ENCODE measurements at places on chromosomes 5 and 9.
A peak's percentile ranks its signal among the peaks of the same experiment; 100 is the strongest.

- no peaks in the 10 kb centered on the region for H3K27me3 ChIP-seq
- H3K4me1 ChIP-seq = peaks cover 24% of the 10 kb centered on the region
- DNase-seq = no peak
- H3K27ac ChIP-seq = no peak overlapping the region
Measured at GRCh38 chr5:108280248-108280647, 101.7 kb downstream of the FBXL17 start.

DNA sequence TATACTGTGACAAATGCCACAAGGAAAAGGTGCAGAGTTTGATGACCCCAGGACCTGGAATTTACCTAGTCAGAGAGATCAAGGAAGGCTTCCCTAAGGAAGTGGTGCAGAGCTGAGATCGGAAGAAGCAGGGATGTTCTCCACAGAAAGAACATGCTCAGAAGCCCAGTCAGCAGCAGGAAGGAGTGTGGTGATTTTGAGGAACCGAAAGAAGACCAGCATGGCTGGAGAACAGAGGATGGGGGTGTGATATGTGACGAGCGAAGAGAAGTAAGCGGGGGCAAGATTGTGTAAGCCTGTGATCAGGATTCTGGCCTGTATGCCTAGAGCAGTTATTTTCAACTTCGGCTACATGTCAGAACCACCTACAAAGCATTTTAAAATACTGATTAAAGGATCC is 18.7 kb upstream of the PIK3R1 start:
- DNase-seq = no peak
- no peak overlapping the region for H3K4me3 ChIP-seq
- H3K36me3 ChIP-seq = no peaks in the 10 kb centered on the region
- no peak overlapping the region for H3K27ac ChIP-seq
- no peaks in the 10 kb centered on the region for H3K4me1 ChIP-seq

DNA sequence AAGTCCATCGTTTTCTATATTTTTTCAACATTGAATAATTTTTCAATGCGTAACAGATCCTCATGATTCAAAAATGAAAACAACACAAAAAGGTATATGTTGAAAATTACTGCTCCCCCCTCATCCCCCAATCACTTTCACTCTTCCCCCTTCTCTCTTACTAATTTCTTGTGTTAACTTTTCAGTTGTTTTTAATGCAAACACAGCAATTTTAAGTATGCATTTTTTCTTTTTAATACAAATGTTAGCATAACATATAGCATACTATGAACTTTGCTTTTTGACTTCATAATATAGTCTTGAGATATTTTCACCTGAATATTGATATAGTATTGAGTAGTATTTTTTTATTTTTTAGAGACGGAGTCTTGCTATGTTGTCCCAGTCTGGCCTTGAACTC is 41.1 kb upstream of the CAMK4 start:
- H3K27me3 ChIP-seq = no peaks in the 10 kb centered on the region
- DNase-seq = no peak
- no peak overlapping the region for H3K4me3 ChIP-seq
- no peaks in the 10 kb centered on the region for H3K36me3 ChIP-seq
- no peaks in the 10 kb centered on the region for H3K4me1 ChIP-seq

DNA sequence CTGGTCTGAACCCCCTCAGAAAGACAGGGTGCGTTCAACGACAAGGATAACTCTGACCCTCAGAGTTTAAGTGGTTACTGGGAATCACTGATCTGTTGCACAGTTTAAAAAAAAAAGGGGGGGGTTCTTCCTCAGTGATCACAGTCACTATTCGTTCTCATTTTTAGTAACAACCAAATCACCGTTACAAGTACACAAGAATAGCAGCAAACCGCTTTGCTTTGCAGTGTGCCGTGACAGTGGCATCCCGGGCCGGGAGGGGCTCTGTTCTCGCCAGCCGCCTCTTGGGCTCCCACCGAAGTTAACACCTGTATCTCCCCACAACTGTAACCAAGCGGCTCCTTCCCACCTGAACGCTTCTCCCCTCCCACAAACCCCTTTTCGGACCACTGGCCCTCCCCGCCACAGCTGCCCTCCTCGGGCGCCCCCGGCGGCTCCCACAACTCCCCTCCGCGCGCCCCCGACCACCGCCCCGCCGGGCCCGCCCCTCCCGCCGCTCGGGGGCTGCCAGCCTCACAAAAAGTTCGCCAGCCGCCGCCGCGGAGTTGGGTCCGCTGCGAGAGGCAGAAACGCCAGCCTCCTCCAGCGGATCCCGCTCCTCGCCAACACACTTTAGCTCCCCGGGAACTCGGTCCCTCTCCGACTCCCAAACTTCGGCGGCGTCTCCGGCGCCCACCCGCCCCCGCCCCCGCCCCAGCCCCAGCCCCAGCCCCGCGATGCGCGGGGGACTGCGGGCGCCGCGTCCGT is 1.2 kb downstream of the SSBP2 start:
- H3K4me3 ChIP-seq = peak overlapping the region; percentile 97
- peaks cover 36% of the 10 kb centered on the region for H3K4me1 ChIP-seq
- no peaks in the 10 kb centered on the region for H3K36me3 ChIP-seq
- H3K27ac ChIP-seq = peak overlapping the region; percentile 99

DNA sequence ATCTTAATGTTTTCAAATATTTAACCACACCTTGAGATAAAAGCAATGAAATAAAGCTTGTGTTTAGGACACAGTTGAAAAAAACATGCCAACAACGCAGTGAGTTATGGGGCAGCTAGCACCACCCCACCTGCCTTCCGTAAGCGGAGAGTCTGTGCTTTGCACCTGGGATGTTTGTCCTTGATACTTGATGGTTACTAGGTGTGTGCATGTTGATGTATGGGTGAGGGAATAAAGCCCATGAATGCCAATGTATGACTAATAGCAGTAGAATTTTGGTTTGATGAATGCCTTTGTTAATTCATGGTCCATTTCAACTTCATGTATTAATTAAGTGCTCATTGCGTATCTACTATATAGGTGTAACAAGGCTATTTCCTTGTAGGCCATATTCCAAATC is 74.0 kb downstream of the PCSK5 start:
- H3K4me1 ChIP-seq = peaks cover 20% of the 10 kb centered on the region
- no peaks in the 10 kb centered on the region for H3K27me3 ChIP-seq
- H3K4me3 ChIP-seq = no peak overlapping the region

GRCh38 chr5:100904259-100904861 is 1.3 kb upstream of the ST8SIA4 start:
- H3K4me3 ChIP-seq = peak overlapping the region; percentile 62
- DNase-seq = peak; percentile 81
- H3K4me1 ChIP-seq = peaks cover 35% of the 10 kb centered on the region
- no peaks in the 10 kb centered on the region for H3K36me3 ChIP-seq

GRCh38 chr5:139105621-139106071 is 92.5 kb downstream of the SIL1 start:
- peaks cover 34% of the 10 kb centered on the region for H3K4me1 ChIP-seq
- DNase-seq = no peak
- H3K27me3 ChIP-seq = no peaks in the 10 kb centered on the region
- H3K4me3 ChIP-seq = no peak overlapping the region

GRCh38 chr9:94668928-94669729 is 29.8 kb upstream of the FBP1 start:
- no peak for DNase-seq
- H3K27ac ChIP-seq = no peak overlapping the region
- peaks cover 6% of the 10 kb centered on the region for H3K4me1 ChIP-seq
- no peak overlapping the region for H3K4me3 ChIP-seq
- H3K36me3 ChIP-seq = no peaks in the 10 kb centered on the region
- no peaks in the 10 kb centered on the region for H3K27me3 ChIP-seq

DNA sequence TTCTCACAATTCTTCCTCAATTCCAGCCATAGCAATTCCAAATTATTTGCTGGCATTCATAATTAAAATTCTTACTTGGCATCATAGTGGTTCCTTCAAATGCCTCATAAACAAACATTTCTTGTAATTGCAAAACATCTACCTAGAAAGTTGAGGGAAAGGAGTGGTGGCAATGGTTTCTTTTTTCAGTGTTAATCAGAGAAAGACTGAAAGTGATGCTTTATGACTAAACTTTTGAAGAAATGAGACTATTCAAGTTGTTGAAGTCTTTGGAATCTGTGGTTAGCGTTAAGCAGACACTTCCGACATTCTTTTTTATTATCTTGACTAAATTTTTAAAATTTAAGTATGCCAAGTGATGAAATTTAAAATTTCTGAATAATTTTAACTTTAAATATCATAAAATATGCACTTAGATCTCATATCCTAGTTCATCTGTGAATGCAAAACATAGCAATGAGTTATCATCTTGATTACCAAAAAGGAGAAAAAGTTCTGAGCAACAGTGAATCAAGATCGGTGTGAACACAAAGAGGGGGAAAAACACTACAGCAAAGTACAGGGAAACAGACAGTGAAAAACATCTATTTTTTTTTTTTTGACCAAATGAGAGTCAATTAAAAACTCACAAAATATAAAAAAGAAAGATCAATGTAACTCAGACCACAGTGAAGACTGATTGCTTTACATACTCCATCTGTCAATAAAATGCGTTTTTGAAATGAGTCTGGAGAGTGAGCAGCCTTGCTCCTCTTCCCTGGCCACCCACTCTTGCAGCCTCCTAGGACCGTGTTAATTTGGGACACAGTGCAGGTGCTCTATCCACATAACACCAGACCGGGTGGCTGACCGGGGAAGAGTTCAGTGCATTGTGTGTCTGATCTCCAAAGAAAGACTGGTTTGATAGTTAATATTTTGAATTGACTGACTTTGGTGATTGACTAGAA is 20.6 kb upstream of the IL7R start:
- no peaks in the 10 kb centered on the region for H3K27me3 ChIP-seq
- no peaks in the 10 kb centered on the region for H3K4me1 ChIP-seq
- H3K27ac ChIP-seq = no peak overlapping the region
- H3K4me3 ChIP-seq = no peak overlapping the region
- H3K36me3 ChIP-seq = no peaks in the 10 kb centered on the region

- H3K36me3 ChIP-seq = no peaks in the 10 kb centered on the region
- no peaks in the 10 kb centered on the region for H3K4me1 ChIP-seq
- H3K27me3 ChIP-seq = no peaks in the 10 kb centered on the region
Measured at GRCh38 chr9:103371152-103371551, 376.0 kb downstream of the CYLC2 start.

- H3K36me3 ChIP-seq = no peaks in the 10 kb centered on the region
- H3K4me1 ChIP-seq = peaks cover 4% of the 10 kb centered on the region
- no peak for DNase-seq
- no peak overlapping the region for H3K4me3 ChIP-seq
Measured at GRCh38 chr5:52983731-52984636, 5.2 kb upstream of the ITGA2 start.

DNA sequence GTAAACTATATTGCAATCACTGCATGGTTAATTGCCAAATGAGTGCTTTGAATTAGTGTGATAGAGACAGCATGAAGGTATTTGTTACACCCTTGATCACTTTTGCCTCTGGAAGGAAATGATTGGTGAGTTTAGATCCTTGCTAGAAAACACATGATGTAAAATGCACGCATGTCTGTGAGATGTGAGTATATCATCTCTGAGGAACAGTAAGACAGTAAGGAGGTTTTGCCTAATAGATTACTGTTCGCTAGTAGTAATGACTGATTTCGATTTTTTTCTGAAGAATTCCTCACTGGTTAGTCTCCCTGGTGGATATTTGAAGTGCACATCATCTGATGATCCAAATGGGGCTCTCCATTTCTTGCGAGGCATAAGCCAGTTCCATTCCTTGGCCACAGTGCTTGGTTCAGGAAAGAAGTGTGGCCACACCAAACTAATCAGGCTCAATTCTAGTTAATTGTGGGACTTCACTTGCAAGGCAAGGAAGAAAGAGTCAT is 156.4 kb upstream of the ADRA1B start:
- H3K4me3 ChIP-seq = no peak overlapping the region
- H3K36me3 ChIP-seq = no peaks in the 10 kb centered on the region
- no peaks in the 10 kb centered on the region for H3K4me1 ChIP-seq
- no peak for DNase-seq
- H3K27me3 ChIP-seq = no peaks in the 10 kb centered on the region

- no peak overlapping the region for H3K27ac ChIP-seq
- H3K4me3 ChIP-seq = no peak overlapping the region
- H3K4me1 ChIP-seq = no peaks in the 10 kb centered on the region
- no peak for DNase-seq
- no peaks in the 10 kb centered on the region for H3K36me3 ChIP-seq
- H3K27me3 ChIP-seq = no peaks in the 10 kb centered on the region
Measured at GRCh38 chr5:120873083-120873482, 409.0 kb downstream of the PRR16 start.

- no peak for DNase-seq
- H3K4me1 ChIP-seq = peaks cover 21% of the 10 kb centered on the region
- H3K27me3 ChIP-seq = no peaks in the 10 kb centered on the region
- H3K36me3 ChIP-seq = no peaks in the 10 kb centered on the region
Measured at GRCh38 chr9:134492281-134492691, 149.3 kb upstream of the COL5A1 start.

DNA sequence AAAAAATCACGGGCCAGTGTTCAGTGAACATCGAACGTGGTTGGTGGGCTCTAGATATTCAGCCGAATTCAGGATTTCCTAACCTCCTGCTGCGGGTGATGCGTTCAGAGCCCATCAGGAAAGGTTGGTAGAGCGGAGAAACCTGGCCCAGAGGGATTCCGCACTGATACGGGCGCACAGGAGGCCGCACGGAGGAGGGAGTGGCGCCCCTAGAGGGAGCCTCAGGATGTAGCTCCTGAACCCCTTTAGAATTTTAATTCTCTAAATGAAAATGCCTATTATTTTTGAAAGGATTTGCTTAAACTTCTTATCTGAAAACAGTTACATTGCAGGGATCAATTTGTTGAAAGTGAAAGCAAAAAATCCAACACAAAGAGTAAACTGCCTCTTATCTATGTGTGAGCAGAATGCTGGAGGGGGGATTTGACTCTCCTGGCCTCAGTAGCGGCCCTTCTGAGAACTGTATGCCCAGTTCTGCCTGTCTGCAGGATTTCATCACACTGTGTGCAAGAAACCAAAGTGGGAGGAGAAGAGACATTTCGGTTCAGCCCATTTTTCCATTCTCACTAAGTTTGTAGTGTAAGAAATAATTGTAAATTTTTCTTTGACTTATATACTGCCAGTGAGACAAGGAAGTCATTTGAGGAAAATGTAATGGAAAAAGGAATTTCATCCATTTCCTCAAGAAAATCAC is 75.9 kb downstream of the TENT4A start:
- H3K4me3 ChIP-seq = no peak overlapping the region
- H3K36me3 ChIP-seq = no peaks in the 10 kb centered on the region
- no peaks in the 10 kb centered on the region for H3K4me1 ChIP-seq

- H3K4me1 ChIP-seq = no peaks in the 10 kb centered on the region
- no peaks in the 10 kb centered on the region for H3K36me3 ChIP-seq
- no peak for DNase-seq
- H3K4me3 ChIP-seq = no peak overlapping the region
- H3K27ac ChIP-seq = no peak overlapping the region
Measured at GRCh38 chr5:83049370-83049885, 27.8 kb downstream of the TMEM167A start.

- no peak for DNase-seq
- no peak overlapping the region for H3K4me3 ChIP-seq
- H3K27ac ChIP-seq = peak overlapping the region; percentile 15
- H3K4me1 ChIP-seq = peaks cover 16% of the 10 kb centered on the region
Measured at GRCh38 chr9:123679330-123679987, 250.5 kb downstream of the DENND1A start.

DNA sequence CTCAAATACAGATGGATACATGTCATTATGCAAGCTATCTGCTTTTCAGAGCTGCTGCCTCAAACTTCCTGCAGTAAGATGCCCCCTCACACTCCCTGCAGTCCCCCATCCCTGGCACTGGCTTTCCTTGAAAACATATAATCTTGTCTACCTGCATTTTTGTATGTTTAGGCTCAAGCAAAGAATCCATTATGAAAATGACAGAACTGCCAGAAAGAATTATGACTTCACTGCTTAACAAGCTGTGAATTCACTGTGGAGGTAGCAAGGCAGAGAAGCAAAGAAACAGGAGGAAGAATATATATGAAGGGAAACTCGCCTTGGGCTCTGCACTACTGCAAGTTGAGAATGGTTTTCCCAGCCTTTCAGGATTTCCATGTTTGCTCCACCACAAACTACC is 39.4 kb upstream of the PPP2R2B start:
- no peaks in the 10 kb centered on the region for H3K27me3 ChIP-seq
- DNase-seq = no peak

GRCh38 chr9:36008774-36009300 is 27.9 kb upstream of the RECK start:
- no peak overlapping the region for H3K4me3 ChIP-seq
- no peaks in the 10 kb centered on the region for H3K27me3 ChIP-seq

Measured in vagina (tissue), 2 donors.